ENCODE measurements at places on chromosomes 3 and 15.

- DNase-seq, result no peak
These were observed 73.1 kb upstream of the UMPS start for GRCh38 chr3:124657138-124657537.

DNA sequence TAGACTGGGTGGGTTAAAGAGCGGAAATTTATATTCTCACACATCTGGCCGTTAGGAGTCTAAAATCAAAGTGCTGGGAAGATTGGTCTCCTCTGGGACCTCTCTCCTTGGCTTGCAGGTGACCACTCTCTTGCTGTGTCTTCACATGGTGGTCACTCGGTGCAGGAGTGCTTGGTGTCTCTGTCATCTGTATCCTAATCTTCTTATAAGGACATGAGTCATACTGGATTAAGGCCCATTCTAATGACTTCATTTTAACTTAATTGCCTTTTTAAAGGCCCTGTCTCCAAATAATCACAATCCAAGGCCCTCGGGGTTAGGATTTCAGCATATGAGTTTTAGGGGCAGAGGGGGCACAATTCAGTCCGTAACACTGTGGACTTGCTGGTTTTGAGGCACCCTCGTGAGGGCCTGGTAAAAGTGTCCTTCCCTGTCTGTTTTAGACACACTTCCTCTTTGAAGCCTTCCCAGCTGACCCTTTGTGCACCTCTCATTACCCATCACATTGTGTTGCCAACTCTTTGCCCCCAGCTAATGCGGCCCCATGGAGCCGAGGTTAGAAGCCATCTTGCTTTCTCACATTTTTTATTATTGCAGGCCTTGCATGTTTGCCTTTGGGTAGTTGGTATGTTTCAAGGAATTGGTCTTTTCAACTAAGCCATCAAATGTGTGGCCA lies 3.2 kb downstream of the XYLB start:
- DNase-seq, result no peak

GRCh38 chr3:150306906-150307305 lies 101.2 kb upstream of the TSC22D2 start:
- no peak for DNase-seq

DNA sequence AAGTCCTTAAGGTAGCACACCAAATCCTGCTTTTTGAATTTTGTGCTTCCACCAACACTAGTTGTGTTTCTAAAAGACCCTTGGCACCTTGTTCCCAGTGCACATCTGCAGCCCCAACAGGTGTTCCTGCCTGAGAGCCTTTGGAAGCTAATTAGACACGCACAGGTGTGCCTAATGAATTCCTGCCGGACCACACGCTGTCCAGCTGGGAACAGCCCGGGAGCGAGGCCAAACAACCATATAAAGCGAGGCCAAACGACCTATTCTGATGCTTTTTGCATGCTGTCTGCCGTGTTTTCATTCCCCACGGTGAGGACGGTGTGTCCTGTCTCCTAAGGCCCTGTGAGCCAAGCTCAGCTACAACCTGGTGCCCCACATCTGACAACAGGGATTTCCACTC lies 99.5 kb downstream of the ATG7 start:
- DNase-seq, result no peak

DNA sequence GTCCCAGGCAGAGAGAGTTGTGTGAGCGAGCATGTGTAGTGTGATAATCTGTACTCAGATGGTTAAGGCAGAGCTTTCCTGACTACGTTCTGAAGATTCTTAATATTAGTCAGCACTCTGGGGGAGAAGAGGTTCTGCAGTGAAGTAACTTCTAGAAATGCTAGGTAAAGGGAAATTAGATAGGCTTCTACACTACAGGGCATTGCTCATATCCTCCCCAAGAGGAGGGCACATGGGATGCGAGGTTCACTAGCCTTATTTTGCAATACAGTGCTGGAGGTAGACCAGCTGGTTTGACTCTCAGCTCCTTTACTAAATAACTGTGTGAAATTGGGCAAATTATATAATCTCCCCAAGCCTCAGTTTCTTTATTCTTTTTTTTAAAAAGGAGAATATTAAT lies 300.3 kb upstream of the PDZRN3 start:
- DNase-seq, result no peak

DNA sequence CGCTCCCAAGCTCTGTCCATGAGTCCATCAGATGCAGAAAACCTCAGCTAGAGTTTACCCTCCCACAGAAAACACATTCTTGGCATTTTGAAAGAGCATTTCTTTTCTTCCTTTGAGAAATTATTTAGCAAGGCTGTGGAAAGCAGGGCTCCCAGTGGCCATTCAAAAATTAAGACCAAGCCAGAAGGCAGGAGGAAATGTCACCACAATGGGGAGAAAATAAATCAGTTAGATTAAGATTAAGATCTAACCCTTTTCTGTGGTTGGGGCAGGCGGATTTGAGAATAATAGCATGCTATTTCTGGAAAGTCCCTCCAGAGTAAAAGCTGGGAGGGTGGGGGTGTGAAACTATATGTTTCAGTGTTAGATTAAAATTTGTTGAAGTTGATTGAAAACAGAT lies 20.2 kb downstream of the LRIG1 start:
- DNase-seq, result peak; percentile 39

DNA sequence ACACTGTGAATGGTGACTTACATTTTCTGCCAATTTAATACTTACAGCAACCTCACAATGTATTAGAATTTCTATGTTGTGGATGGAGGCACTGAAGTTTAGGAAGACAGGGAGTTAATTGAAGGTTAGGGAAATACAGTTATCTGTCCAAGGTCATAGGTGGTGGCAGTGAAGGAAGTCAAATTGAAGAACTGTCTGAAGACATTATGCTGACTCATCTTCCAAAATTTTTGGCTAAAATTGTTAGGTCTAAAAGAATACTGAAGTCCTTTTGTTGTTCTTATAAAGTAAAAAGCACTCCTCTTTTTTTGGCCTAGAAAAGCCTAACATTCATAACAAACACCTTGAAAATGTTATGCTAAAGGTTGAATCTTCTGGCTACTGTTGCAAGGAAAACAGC lies 27.7 kb downstream of the EMC4 start:
- DNase-seq, result no peak

GRCh38 chr3:66997560-66998112 lies 471 bp upstream of the KBTBD8 start:
- peak; percentile 33 for DNase-seq

Measured in skin of body (tissue), 3 donors.